ENCODE measurements at places on chromosomes 5 and 9.

GRCh38 chr5:125219710-125220109 lies 473.3 kb upstream of the ZNF608 start:
- no peak for DNase-seq

DNA sequence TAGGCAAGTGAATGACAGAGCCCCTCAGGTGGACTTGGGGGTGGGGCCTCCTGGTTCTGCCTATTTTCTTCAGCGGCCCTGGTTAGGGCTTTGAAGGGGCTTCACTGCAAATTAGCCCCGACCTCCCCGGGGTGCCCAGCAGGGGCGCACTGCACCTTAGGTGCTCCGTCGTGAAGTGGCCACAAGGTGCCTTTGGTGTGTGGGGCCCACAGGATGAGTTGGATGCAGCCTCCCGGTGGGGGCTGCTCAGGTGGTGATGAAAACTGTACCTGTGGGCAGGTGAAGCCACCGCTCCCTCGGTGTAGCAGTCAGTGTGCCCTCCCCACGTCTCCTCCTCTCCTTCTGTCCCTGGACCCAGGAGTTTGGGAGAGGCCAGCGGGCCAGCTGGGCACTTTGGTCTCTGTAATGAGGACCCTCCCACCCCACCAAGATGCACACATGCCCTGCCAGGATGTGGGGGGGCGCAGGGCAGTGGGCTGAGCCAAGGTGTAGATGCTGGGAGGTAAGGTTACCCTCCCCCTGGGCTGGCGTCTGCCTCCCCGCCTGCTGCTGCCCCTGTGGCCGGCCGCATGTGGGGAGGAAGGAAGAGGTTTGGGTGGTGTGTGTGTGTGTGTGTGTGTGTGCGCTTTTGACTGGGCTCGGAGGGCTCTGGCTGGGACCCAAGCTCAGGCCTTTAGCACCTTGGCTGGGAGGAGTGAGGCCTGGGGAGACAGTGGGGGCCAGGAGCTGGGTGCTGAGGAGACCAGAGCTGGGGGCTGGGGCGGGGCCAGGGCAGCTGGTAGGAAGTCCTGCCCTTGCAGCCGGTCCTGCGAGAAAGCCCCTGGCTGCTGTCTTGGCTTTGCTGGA lies 55.6 kb downstream of the RXRA start:
- DNase-seq: peak; percentile 32

DNA sequence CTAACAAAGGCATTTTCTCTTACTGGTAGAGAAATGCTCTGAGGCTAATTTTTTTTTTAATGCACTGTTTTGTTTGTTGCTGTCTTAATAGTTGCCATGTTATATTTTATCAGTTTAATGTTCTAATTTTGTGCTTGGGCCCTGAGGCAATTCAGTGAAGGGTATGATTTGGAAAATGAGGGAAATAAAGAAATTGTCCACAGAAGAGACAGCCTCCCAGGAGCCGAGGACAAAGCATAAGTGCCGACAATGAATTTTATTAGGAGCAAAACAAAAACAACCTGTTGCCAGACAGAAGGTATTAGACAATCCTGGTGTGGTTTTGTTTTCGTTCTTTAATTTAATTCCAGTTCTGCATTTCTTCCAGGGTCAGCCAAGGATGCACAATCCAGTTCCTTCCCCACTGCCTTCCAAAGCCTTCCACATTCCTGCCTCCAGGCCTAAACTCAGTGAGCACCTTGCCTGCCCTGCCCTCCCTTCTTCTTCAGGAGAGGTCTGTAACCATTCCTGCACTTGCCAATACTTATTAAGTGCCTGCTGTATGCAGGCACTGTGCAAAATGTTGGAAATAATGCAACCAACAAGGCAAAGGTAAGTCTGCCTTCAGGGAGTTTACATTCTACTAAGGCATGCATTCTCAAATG lies 4.3 kb upstream of the TCOF1 start:
- DNase-seq: no peak

DNA sequence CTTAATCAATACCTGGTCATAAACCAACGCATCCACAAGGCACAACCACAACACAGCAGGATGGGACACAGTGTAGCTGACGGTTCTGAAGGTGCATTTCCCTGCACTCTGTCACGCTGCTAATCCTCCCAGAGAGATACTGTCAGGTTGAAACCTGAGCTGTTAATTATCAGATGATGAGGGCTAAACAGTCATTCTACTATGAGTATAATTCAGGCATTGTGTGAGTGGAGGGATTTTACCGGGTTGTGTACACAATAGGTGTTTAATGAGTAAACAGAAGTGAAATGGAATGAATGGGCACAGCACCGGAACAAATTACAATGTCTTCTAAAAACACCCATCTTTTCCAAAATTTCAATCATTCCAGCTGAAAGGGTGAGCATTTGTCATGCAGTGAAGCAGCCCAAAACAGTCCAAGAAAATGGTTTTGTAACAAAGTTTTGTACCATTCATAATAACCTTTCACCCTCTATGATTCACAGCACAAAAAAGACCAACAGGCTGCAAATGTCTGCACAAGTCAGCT lies 71.5 kb downstream of the ABCA1 start:
- peak; percentile 61 for DNase-seq

GRCh38 chr5:134131578-134132350 lies 17.3 kb downstream of the TCF7 start:
- no peak for DNase-seq

GRCh38 chr5:42858031-42858643 lies 46.4 kb upstream of the SELENOP start:
- peak; percentile 6 for DNase-seq

DNA sequence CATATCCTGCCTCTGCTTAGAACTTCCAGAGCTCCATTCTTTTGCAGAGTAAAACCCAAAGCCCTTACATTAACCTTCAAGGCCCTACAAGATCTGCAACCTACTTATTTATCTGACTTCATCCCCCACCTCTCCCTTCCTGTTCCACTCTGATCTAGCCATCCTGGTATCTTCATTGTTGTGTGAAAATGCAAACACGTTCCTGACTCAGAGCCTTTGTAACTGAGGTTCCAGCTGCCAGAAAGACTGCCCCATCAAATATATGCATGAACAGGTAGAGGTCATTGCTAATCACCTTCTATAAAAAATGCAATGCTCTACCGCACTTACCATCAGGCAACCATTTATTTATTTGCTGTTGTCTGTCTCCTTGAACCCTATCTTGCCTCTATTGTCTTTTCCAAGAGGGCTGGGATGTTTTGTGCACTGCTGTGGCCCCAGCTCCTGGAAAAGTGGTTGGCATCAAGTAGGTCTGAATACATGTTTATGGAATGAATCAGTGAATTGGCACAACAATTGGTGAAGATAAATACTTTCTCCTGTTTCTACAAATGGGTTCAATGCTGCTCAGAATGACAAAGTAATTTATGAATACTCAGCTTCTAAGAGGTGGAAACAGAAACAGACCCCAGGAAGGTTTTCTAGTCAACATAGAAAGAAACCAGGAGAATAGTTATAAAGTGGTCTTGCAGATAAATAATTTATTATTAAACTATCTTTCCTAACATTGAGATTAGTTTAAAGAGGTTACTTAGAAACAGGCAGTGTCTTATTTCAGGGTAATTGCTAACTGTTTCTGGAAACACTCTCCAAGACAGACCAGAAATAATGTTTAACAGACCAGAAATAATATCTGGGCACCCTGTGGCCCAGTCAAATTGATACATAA lies 230.6 kb upstream of the CD180 start:
- no peak for DNase-seq

DNA sequence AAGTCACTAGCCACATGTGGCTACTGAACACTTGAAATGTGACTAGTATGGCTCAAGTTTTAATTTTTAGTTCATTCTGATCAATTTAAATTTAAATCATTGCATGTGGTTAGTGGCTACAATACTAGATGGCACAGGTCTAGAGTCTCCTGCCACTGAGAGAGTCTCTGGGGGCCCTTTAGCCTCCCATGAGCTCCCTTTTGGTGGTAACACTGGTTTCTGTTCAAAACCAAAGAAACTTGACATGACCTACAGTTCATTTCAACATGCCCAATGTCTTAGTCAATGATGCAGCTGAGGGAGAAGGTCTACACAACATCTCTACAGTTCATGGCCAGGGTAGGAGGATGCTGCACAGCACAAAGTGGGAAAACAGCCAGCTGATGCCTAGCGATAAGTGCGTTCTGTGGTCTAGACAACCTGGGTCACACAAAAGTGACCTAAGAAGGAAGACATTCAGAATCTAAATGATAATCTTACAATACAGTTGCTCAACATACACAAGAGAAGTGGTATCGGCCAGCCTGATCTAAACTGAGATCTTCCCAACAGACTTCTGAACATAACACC lies 121.0 kb downstream of the AUH start:
- DNase-seq: no peak

- no peak for DNase-seq
Measured at GRCh38 chr5:161278739-161279660, 267.5 kb downstream of the GABRB2 start.

DNA sequence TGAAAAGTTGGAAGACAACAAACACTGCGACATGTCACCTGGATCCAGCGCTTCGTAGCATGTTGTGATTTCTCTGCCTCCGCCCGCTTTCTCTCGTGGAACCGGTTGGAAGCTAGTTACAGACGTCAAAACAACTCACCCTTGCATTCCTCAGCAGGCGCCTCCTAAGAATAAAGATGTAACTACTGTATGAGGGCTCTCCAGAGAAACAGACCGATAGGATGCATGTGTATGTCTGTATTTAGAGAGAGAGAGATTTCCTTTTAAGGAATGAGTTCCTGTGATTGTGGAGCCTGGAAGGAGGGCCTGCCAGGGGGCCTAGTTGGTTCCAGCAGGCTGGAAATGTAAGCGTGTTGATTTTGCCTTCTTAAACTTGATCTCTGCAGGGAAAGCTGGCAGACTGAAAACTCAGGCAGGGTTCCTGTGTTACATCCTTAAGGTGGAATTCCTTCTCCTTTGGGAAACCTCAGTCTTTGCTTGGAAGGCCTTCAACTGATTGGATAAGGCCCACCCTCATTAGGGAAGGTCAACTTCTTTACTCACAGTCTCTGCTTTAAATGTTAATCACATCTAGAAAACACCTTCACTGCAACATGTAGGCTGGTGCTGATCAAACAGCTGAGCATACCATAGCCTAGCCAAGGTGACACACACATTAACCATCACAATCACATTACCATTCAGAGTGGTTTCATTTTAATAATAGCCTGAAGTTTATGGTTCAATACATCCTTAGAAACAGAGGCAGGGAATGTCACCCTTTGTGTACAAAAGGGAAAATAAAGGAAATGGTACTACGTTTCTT lies 163.8 kb downstream of the SYK start:
- no peak for DNase-seq

DNA sequence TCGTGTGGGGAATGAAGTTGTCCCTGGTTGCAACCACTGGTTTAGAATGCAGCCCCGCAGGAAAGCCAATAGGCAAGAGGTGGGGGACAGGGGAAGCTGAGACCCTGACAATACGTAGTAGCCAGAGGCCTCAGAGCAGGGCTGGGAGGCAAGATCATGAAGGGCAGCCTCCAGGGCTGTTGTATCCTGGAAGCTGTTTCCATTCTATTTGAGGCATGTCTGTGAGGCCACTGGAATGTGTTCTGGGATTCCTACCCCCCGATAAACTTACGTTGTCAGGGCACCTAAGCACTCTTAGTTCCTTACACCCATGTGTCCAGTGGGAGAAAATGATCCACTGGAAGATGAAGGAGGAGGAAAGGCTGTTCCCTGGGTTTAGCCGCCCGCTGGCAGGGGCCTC lies 177.3 kb downstream of the CFAP90 start:
- no peak for DNase-seq

GRCh38 chr9:114050226-114050568 lies 27.9 kb downstream of the AMBP start:
- DNase-seq: no peak

- DNase-seq: no peak
Measured at GRCh38 chr9:126982215-126983002, 67.8 kb downstream of the RALGPS1 start.

GRCh38 chr5:178232920-178233429 lies 373 bp upstream of the PHYKPL start:
- no peak for DNase-seq

GRCh38 chr5:169318556-169318955 lies 17.6 kb upstream of the SLIT3 start:
- DNase-seq: no peak

GRCh38 chr9:115548609-115549260 lies 430.8 kb upstream of the TNC start:
- no peak for DNase-seq

DNA sequence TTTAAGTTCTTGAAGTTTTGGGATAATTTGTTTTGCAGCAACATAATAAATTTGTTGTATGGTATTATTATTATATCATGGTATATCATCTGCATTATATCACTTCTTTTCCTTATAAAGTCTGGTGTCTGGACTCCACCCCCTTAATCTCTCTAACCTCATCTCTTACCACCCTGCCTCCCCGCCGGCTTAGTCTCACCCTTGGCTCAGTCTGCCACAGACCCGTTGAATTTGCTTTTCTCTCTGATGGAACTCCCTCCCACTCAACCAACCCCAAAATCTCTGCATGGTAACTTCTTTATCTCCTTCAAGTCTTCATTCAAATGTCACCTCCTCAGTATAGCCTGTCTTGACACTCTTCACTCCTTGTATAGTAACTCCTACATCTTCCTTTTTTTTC lies 29.6 kb upstream of the MATR3 start:
- no peak for DNase-seq

GRCh38 chr9:127903557-127904475 lies 4.4 kb upstream of the ST6GALNAC6 start:
- DNase-seq: peak; percentile 75

DNA sequence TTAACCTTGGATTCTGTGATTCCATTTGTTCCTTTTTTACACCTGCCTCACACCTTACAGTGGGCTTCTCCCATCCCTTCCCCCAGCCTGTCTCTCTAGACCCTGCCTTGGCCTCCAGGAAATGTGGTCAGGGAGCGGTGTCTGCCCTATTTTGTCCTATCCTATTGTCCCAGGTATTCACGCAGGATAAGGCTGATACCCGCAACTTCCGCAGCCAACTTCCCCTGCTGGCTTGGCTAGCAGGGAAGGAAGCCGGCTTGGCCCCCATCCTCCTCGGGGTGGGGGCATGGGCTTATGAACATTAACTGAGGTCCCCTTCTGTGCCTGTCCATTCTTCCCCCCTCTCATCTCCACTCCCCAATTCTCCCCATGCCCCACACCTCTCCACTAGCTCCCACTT lies 3.5 kb downstream of the CSF1R start:
- no peak for DNase-seq

DNA sequence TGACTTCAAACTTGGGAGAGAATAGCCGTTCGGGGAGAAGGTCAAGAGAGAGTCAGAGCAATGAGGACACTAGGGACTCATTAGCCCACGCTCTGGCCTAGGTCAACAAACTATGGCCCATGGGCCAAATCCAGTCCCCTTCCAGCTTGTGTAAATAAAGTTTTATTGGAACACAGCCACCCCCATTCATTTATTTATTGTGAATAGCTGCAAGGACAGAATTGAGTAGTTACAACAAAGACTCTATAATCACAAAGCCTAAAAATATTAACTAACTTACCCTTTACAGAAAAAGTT lies 33.1 kb upstream of the TRIM32 start:
- DNase-seq: no peak

DNA sequence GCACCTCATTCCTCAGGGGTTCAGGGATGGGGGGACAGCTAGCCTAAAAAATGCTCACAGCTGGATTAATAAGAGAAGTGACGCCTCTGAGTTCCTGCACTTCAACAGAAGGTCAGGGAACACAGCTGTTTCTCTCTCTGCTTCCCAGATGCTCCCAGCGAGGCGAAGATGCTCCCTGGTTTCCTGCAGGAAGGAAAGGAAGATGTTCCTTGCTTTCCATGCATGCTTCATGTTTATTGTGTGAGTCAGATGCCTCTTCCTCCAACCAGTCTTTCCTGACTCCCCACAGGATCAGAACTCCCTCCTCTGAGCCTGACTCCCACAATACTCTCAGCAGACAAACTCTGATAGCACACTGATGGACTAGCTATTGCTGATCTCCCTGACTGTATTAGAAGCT lies 71.9 kb downstream of the MFAP3 start:
- DNase-seq: no peak
